GM03348 (cell line): ENCODE measurements at places on chromosomes 5 and 9.

GRCh38 chr5:96703995-96704394 is 41.8 kb downstream of the CAST start:
- no peak for DNase-seq

DNA sequence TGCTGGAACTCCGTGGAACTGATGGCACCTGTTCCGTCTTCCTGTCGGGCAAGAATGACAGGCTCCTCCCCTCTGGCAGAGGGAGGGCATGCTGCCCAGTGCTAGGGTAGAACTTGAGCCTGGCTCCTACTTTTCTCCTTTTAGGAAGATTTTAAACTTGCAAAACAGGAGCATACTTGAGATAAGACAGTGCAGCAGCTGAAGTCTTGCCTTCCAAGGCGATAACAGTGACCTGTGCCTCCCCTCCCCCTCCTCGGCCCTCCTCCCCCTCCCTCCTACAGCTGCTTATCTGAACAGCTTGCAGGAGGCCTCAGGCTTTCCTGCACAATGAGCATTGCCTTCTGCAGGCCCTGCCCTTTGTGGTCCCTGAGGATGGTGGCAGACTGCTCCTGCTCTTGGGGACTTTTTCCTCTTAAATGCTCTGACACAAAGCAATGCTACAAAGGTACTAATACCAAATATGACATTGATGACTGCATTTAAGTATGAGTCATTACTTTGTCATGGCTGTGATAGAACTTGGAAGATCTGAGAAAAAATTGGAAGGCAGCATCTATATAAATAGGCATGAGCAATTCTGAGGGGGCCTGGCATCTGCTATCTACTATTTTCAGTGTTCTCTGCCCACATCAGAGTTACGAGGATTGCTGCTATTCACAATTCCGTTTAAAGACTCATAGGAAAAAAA is 2.0 kb downstream of the GADD45G start:
- no peak for DNase-seq

DNA sequence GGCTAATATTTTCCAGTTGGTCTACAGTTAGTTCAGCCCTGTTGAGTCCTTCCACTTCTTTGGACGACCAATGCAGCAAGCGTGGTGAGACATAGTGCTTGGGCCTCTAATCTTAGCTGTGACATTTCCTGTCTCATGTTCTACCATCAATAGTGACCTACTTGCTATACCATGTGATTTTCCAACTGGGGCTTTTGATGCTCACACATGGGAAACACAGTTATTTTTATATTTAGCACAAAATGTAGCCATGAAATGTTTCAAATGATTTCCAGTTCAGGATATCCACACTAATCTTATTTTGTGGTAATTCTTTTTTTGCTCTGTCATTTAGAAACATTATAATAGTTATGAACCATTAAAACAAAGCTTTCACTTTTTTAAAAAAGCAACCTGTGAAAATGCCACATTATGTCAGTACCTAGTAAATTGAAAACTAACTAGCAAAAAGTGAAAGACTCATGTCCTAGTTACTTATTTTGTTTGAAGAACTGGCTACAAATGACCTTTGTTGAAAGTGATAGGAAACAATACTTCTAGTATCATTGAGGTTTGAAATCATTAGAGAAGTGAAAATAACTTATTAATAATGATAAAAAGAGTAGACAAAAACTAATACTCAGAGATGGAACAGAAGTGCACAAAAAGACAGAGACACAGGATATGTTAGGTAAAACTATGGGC is 18.3 kb downstream of the MARCHF3 start:
- no peak for DNase-seq

GRCh38 chr5:84411832-84412605 is 27.3 kb upstream of the EDIL3 start:
- DNase-seq, result peak; percentile 2

- no peak for DNase-seq
These were observed 31.6 kb downstream of the SLC1A3 start for GRCh38 chr5:36638056-36638455.

DNA sequence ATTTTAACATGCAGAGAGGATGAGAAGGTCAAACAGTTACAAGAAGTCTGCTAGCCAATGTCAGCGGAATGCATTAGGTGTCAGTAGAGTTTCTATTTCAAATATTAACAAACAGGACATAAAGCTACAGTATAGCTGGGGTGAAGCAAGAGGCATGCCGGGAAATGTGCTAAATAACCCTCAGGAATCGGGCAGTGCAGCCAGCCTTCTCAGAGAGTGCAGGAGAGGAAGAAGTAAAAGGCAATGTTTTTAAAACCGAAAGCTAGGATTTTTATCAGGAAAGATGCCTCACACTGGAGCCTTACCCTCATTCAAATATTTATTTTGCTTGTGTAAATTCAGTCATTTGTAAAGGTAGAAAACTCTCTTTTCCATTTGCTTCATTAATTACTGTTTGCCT is 59.1 kb upstream of the SH3GL2 start:
- DNase-seq, result no peak

DNA sequence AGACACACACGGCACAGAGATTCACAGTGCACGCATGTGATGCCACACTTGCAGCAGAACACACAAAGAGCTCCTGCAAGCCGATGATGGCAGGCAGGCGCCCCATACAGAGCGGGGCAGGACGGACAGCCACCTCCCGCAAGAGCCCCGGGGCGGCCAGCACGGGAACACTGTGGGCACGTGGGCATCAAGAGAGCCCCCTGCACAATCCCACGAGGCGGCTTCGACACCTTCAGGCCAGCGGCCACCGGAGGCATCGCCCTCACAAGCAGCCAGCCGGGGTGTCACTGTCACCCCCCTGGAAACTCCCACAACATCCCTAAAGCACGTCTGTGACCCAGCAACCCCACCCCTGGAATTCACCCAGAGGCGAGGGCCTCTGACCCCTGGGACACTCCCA is 17.9 kb downstream of the TERT start:
- no peak for DNase-seq

GRCh38 chr5:178327446-178327845 is 94.8 kb upstream of the PHYKPL start:
- no peak for DNase-seq
